ENCODE measurements at places on chromosomes 3 and 15.

- peaks cover 38% of the 10 kb centered on the region for H3K27me3 ChIP-seq
- peak overlapping the region; percentile 55 for H3K27ac ChIP-seq
- no peaks in the 10 kb centered on the region for H3K4me1 ChIP-seq
- H3K4me3 ChIP-seq = no peak overlapping the region
- DNase-seq = no peak
- H3K36me3 ChIP-seq = no peaks in the 10 kb centered on the region
Measured at GRCh38 chr15:96333131-96334016, 2.9 kb downstream of the NR2F2 start.

GRCh38 chr3:63652066-63652725, at the start of gene SNTN:
Gene SNTN, plus strand, starts transcription at chr3:63652675. Its CDS starts 13 bp downstream, at chr3:63652688.
- no peaks in the 10 kb centered on the region for H3K36me3 ChIP-seq
- no peak within 1 kb of the TSS for H3K27ac ChIP-seq
- H3K4me3 ChIP-seq = no peak within 1 kb of the TSS
- H3K4me1 ChIP-seq = no peaks in the 10 kb centered on the region
- DNase-seq = no peak

GRCh38 chr15:87686339-87686738, 570.2 kb downstream of the NTRK3 start:
- no peaks in the 10 kb centered on the region for H3K36me3 ChIP-seq
- H3K4me1 ChIP-seq = peaks cover 27% of the 10 kb centered on the region
- H3K27ac ChIP-seq = no peak overlapping the region

GRCh38 chr3:52721002-52721729, 15.3 kb downstream of the SPCS1 start:
- no peak overlapping the region for H3K27ac ChIP-seq
- DNase-seq = no peak
- peaks cover 23% of the 10 kb centered on the region for H3K4me1 ChIP-seq
- no peak overlapping the region for H3K4me3 ChIP-seq
